ENCODE measurements at places on chromosomes 12 and 14. TPM values are rescaled to one million over a fixed set of nuclear protein-coding genes. Genes with fewer than 3 reads are reported as not detected.

PTHLH gene
- 0.59 TPM for polyA plus RNA-seq

TOMM20L gene
- polyA plus RNA-seq: not detected

GPR162 gene
- 7.0 TPM for polyA plus RNA-seq

CLEC9A gene
- not detected for polyA plus RNA-seq

MUCL1 gene
- polyA plus RNA-seq: not detected

CLEC4A gene
- 2.5 TPM for polyA plus RNA-seq

- DNase-seq: no peak
These were observed 116.3 kb downstream of the TMTC3 start for GRCh38 chr12:88258396-88258795.

- DNase-seq: no peak
These were observed 933.1 kb upstream of the FBXO33 start for GRCh38 chr14:40365305-40365704.

GRCh38 chr12:77648716-77649115 is 182.0 kb upstream of the NAV3 start:
- DNase-seq: no peak

- no peak for DNase-seq
These were observed 18.9 kb downstream of the NID2 start for GRCh38 chr14:52049721-52050588.

DNA sequence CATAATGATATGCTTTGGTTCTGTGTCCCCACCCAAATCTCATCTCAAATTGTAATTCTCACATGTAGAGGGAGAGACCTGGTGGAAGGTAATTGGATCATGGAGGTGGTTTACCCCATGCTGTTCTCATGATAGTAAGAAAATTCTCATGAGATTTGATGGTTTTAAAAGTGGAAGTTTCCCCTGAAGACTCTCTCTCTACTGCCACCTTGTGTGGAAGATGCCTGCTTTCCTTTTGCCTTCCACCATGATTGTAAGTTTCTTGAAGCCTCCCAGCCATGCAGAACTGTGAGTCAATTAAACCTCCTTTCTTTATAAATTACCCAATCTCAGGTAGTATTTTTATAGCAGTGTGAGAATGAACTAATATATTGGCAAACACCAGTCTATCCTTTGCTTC is 260.4 kb upstream of the PPFIA2 start:
- DNase-seq: no peak

DNA sequence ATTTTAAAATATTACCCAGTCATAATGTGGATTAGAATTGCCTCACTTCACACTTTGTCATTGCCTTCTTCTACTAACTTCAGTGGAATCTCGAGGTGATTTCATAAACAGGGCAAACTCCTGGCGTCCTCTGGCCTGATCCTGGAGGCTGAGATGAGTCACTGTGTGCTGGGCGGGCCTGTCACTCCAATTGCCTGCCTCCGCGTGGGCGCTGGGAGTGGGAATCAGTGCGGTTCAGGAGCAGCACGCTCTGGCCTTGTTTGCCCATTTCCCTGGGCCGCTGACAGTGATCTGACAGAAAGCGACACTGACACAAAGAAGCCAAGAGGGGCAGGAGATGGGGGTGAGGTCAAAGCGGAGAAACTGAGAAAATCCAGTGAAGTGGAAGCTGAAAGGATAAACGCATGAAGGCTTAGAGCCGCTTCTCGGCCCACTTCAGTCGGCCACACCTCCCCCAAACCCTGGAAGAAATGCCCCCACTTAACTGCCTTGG is 29.7 kb downstream of the LGR5 start:
- DNase-seq: no peak

- no peak for DNase-seq
These were observed 158.8 kb upstream of the KRR1 start for GRCh38 chr12:75670216-75670615.

DNA sequence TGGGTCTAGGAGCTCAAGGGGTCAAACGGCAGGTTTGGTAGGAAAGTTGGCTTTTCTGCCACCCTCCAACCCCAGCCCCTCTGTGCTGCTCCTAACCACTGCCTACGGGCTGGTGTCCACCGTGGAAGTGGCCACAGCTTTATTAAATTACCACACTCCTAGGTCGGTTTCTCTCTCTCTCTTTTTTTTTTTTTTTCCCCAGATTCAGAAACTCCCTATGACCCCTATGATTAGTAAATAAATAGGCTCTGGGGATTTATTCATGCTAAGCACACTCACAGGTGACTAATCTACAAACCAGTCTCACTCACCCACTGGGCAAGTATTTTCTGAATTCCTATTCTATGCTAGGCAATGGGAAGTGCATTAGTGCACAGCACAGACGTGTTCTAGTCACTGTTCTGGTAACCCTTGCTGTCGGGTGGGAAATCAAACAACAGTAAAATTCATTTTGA is 8.7 kb upstream of the DDX47 start:
- DNase-seq: no peak

DNA sequence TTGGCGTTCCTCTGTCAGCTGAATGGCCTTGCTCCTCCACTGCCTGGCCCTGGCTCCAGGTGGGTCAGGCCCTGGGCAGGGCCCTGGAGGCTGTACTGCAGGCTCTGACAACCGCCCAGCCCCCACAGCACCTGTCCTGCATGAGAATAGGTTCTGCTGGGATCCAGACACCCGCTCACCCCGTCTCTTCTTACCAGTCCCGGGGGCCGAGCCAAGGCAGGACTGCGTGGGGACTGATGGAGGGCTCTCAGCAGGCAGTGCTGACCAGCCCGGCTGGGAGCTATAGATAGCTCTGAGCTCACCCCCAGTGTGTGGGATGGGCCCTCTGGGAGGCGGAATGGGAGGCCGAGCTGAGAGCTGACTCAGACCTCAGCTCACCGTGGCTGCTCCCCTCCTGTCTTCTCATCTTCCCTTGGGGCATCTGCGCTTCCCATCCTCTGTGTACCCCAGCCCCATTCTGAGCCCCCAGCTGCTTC is 39.6 kb downstream of the TEAD4 start:
- peak; percentile 56 for DNase-seq

DNA sequence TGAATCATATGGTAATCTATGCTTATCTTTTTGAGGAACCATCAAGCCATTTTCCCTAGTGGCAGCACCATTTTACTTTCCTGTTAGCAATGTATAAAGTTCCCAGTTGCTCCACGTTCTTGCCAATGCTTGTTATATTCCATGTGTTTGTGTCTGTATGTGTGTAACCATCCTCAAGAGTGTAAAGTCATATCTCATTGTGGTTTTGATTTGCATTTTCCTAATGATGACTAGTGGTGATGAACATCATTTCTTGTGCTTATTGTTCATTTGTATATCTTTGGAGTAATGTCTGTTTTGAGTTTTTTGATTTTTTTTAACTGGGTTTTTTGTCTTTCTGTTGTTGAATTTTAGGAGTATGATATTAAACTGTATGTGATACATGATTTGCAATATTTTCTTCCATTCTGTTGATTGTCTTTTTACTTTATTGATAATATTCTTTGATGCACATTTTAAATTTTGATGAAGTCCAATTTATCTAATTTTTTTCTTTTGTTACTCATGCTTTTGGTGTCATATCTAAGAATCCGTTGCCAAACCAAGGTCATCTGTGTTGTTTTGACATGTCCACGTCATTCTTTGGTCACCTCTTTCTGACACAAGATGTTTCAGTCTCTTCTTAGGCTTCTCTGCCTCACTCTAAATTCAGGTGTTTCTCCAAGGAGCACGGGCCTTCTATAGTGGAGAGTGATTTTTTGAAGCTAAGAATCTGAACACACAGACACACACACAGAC is 36.1 kb downstream of the PPHLN1 start:
- no peak for DNase-seq

- no peak for DNase-seq
These were observed 241.0 kb upstream of the NPAS3 start for GRCh38 chr14:32697704-32698103.

GRCh38 chr12:24759155-24759554 is 189.7 kb downstream of the BCAT1 start:
- no peak for DNase-seq

GRCh38 chr12:52667509-52667908 is 12.7 kb downstream of the KRT1 start:
- DNase-seq: no peak

DNA sequence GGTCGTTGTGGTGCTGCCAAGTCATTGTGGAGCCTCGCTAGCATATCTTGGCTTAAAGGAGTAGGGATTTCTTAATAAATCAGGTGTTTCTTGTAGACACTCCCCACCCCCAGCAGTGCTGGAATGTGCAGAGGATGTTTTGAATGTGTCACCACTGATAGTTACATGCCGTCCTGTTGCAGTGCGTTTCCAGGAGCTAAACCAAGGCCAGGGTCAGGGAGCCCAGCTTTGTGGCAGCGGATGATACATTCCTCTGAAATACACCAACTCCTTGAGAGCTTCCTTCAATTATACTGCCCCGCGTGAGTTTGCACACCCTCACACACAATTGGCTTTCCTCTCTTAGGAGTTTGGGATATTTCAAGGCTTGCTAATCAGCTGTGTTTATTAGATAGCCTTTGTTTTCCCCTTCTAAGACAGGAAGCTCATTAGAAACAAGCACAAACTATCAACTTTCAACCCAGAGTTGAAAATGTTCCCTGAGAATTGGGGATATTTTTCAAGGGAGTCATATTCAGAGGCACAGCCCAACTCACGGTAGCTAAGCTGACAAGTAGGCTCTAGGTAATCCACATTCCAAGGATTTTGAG is 154.9 kb downstream of the C12orf75 start:
- DNase-seq: peak; percentile 25

Measured in heart right ventricle (tissue), 16 donors.